ENCODE measurements at places on chromosomes 2 and 18. TPM values are rescaled to one million over a fixed set of nuclear protein-coding genes. Genes with fewer than 3 reads are reported as not detected.

DNA sequence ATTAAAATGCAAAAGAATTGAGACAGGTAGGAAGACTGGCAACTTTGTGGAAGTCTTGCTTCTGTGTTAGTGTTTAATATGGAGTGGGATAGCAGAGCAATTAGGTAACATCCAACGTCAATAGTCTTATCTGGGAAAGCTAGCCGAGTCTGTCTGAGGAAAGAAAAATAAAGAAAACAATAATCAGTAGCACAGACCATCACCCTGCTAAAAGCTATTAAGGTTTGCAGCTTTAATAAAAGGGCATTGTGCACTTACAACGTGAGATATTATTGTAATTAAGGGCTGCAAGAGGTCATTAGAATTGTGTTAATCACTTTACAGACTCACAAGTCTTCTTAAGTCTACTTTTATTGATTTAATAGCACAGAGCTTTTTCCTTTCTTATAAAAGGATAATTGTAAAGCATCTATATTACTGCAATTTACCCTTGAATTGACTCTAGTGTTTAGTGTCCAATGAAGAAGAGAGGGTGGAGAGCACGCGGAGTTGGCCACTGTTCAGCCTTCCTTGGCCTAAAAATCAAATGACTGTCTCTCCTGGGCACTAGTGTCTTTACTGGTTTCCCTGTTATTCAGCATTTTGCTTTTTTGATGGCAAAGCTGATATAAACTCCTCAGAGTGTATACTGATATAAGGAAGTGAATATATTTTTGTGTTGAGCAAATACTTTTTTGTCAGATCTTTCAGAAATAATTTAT is 2.0 kb downstream of the CDH7 start:
- no peak for DNase-seq

The RNU2-63P gene
- polyA plus RNA-seq, result not detected

The CPS1 gene
- 21.9 TPM for polyA plus RNA-seq

The CAPN13 gene
- not detected for polyA plus RNA-seq
